Stomach (tissue), 19 donors: ENCODE measurements at places on chromosomes 4 and X. TPM values are rescaled to one million over a fixed set of nuclear protein-coding genes. Genes with fewer than 3 reads are reported as not detected.

ARSJ gene
- 0.92 TPM for polyA plus RNA-seq

GYPE gene
- 0.92 TPM for polyA plus RNA-seq

PABPC1L2A gene
- polyA plus RNA-seq = not detected

UCP1 gene
- not detected for polyA plus RNA-seq

NXF2 gene
- not detected for polyA plus RNA-seq

SSX4 gene
- polyA plus RNA-seq = not detected

FRG2 gene
- polyA plus RNA-seq = not detected

CACNA1F gene
- polyA plus RNA-seq = 0.18 TPM

MAD2L1 gene
- polyA plus RNA-seq = 2.4 TPM

RBM46 gene
- polyA plus RNA-seq = not detected

DCAF12L1 gene
- 1.1 TPM for polyA plus RNA-seq

PPARGC1A gene
- polyA plus RNA-seq = 2.0 TPM

ZNF630 gene
- polyA plus RNA-seq = 2.6 TPM

IQSEC2 gene
- polyA plus RNA-seq = 16.1 TPM

CTAG1A gene
- not detected for polyA plus RNA-seq

SLC6A14 gene
- 2.8 TPM for polyA plus RNA-seq

RAB33B gene
- polyA plus RNA-seq = 4.1 TPM

AKAP4 gene
- polyA plus RNA-seq = not detected

MAB21L2 gene
- polyA plus RNA-seq = 0.08 TPM

CABS1 gene
- not detected for polyA plus RNA-seq

MAGEC1 gene
- not detected for polyA plus RNA-seq

ETDB gene
- not detected for polyA plus RNA-seq

DCHS2 gene
- polyA plus RNA-seq = 1.2 TPM

MGARP gene
- polyA plus RNA-seq = 1.4 TPM
